Heart right ventricle (tissue), 16 donors: ENCODE measurements at places on chromosomes 4 and X. TPM values are rescaled to one million over a fixed set of nuclear protein-coding genes. Genes with fewer than 3 reads are reported as not detected.
A peak's percentile ranks its signal among the peaks of the same experiment; 100 is the strongest.

GRCh38 chr4:110224142-110224541 is 25.7 kb upstream of the ELOVL6 start:
- no peaks in the 10 kb centered on the region for H3K4me1 ChIP-seq
- H3K4me3 ChIP-seq = no peak overlapping the region
- DNase-seq = no peak
- no peaks in the 10 kb centered on the region for H3K36me3 ChIP-seq

DNA sequence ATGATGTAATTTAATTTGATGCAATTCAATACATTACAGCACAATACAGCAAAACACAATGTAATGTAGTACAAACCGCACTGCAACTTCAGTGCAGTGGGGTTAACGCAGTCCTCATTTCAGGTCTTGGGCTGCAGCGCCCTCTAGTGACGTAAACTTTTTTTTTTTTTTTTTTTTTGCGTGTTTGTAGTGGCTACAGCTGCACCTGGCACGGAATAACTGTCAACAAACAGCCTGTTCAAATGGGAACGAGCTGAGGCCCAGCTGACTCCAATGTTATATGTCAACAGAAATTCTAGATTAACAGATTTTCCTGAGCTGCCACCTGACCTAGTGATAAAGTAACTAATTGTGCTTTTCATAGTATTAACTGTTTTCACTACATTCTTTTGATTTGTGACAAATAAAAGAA is 33.5 kb upstream of the RASSF6 start:
- H3K4me3 ChIP-seq = no peak overlapping the region
- no peaks in the 10 kb centered on the region for H3K36me3 ChIP-seq
- no peak for DNase-seq
- H3K4me1 ChIP-seq = peaks cover 4% of the 10 kb centered on the region

The ARR3 gene
- not detected for total RNA-seq

DNA sequence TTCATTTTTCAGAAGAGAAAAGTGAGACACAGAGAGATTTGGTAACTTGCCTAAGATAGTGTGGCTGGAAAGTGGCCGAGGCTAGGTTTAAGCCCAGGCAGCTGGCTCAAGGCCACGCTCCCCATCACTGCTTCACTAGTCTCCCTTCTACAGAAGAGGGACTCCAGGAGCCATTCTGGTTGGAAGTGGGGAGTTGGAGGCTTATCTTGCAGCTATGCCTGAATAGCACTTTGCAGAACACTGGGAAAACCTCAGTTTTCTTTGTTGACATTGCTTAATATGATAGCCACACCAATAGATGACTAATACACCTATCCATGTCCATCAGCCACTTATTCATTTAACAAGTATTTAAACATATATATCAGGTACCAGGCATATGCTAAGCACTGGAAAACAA is 18.5 kb downstream of the LRRC66 start:
- no peaks in the 10 kb centered on the region for H3K27me3 ChIP-seq
- H3K4me1 ChIP-seq = no peaks in the 10 kb centered on the region
- H3K27ac ChIP-seq = no peak overlapping the region
- DNase-seq = no peak
- no peak overlapping the region for H3K4me3 ChIP-seq

DNA sequence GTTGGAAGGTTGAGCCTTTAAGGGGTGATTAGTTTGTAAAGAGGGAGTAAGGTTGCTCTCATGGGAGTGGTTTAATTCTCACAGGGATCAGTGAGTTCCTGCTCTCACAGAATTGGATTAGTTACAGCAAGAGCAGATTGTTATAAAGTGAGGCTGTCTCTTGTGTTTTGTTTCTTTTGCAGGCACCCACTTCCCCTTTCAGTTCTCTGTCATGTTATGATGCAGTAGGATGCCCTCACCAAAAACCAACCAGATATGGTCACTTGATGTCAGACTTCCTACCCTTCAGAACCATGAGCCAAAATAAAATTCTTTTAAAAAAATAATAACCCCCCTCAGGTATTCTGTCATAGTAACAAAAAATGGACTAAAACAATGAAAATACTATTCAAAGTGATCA is 19.9 kb upstream of the IGSF1 start:
- no peak overlapping the region for H3K27ac ChIP-seq
- no peak overlapping the region for H3K4me3 ChIP-seq
- no peaks in the 10 kb centered on the region for H3K4me1 ChIP-seq

DNA sequence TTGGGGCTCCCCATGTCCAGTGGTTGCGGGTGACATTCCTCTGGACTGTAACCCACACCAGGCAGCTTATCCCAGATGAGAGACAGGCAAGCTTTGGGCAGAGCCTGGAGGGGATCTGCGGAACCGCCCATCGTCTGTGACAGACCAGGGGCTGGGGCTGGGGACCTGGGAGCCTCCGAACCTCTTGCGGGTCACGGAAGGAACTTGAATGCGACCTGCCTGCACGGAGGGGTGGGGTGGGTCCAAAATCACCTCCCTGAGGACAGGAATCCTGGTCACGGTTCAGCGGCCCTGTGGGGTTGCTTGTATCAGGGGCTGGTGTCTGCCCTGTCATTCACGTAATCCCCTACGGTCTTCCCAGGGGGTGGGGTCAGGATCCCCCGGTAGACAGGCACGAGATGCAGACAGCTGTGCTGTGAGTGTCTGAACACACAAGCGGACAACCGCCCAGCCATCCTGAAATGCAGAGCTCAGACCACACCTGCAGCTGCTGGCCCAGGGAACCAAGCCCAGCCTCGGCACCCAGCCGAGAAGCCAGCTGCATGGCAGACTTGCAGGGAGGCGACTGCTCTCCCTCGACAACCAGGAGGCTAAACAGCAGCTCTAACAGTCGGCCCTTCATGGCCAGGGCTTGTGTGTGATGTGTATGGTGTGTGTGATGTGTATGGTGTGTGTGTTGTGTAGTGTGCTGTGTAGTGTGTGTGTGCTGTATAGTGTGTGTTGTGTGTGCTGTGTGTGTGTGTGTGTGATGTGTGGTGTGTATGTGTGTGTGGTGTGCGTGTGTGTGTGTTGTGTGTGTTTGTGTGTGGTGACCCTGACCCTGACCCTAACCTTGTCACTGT is 105.9 kb upstream of the ADRA2C start:
- H3K36me3 ChIP-seq = no peaks in the 10 kb centered on the region
- DNase-seq = no peak
- H3K4me3 ChIP-seq = no peak overlapping the region
- peaks cover 37% of the 10 kb centered on the region for H3K27me3 ChIP-seq

GRCh38 chrX:32293962-32294700 is 917.2 kb downstream of the DMD start:
- no peaks in the 10 kb centered on the region for H3K27me3 ChIP-seq
- DNase-seq = peak; percentile 3
- H3K36me3 ChIP-seq = no peaks in the 10 kb centered on the region
- peaks cover 8% of the 10 kb centered on the region for H3K4me1 ChIP-seq
- H3K4me3 ChIP-seq = no peak overlapping the region
- H3K27ac ChIP-seq = no peak overlapping the region

DNA sequence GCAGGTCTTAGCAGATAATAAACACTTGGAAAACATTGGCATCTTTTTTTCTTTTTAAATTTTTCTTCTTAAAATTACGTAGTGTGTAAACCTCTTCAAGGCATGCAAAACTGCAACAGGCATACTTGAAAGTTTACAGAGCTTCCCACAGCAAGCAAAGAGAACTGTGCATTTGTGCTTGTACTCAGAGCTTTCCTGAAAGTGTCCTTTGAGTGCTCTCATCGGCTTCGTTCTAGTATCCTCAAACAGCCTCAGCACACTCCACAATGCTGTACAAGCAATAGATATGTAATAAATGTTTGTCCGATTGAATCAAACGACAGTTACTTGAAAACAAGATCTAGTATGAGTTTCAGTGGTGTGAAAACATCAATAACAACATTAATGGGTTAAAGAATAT is 227.5 kb downstream of the PAPSS1 start:
- H3K27me3 ChIP-seq = no peaks in the 10 kb centered on the region
- no peak overlapping the region for H3K4me3 ChIP-seq
- no peak overlapping the region for H3K27ac ChIP-seq
- H3K36me3 ChIP-seq = no peaks in the 10 kb centered on the region
- H3K4me1 ChIP-seq = no peaks in the 10 kb centered on the region
- DNase-seq = no peak

The ETDB gene
- total RNA-seq = not detected

The RAB33A gene
- 4.6 TPM for total RNA-seq

The F9 gene
- total RNA-seq = not detected

The RHOXF2 gene
- not detected for total RNA-seq

The RGN gene
- total RNA-seq = 15.8 TPM

The ATOH1 gene
- total RNA-seq = not detected

DNA sequence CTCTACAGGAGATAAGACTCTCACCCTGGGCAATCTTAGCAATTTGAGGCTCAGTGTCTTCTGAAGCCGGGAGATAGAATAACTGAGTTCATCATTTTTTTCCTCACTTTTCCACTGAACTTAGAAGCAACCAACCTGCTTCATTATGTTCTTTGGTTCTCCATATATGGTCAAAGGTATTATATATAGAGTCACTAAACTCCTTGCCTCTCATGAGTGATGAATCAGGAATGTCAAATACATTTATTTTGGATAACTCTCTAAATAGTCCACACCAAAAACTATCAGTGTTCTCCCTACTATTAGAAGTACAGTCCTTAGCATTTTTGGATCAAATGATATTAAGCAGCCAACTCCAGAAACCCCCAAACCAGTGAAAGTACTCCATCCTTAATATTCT is 421.5 kb upstream of the EPHA5 start:
- H3K36me3 ChIP-seq = no peaks in the 10 kb centered on the region
- DNase-seq = no peak
- no peaks in the 10 kb centered on the region for H3K4me1 ChIP-seq
- no peak overlapping the region for H3K4me3 ChIP-seq

The CT45A6 gene
- not detected for total RNA-seq

GRCh38 chr4:88448889-88449288 is 8.0 kb upstream of the HERC5 start:
- no peaks in the 10 kb centered on the region for H3K4me1 ChIP-seq
- no peaks in the 10 kb centered on the region for H3K36me3 ChIP-seq
- no peak overlapping the region for H3K4me3 ChIP-seq
- DNase-seq = no peak
- H3K27ac ChIP-seq = no peak overlapping the region

- no peak overlapping the region for H3K4me3 ChIP-seq
- H3K27ac ChIP-seq = no peak overlapping the region
- H3K27me3 ChIP-seq = peaks cover 2% of the 10 kb centered on the region
- no peaks in the 10 kb centered on the region for H3K36me3 ChIP-seq
Observed at GRCh38 chr4:99518601-99519295, 7.9 kb downstream of the C4orf17 start.

DNA sequence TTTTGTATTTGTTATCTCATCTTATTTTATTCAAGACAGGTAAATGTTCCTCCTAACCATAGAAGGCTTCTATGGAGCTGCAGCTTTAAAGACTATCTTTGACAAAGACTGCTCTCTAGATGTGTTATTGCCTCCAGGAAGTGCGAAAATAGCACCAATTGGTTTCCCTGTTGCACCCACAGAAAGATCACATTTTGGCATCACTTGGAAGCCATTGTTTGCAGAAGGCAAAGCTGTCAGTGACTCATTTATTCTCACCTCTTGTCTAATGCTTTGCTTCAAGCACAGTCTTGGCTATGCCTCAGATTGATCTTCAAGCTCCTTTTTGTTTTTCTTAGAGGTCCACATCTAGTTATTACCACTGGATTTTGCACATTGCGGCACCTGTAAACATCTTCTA is 150.3 kb downstream of the PCDH7 start:
- no peak overlapping the region for H3K4me3 ChIP-seq
- no peak for DNase-seq
- no peak overlapping the region for H3K27ac ChIP-seq

The DOCK11 gene
- total RNA-seq = 3.1 TPM
